ENCODE measurements at places on chromosomes 2 and 18. TPM values are rescaled to one million over a fixed set of nuclear protein-coding genes. Genes with fewer than 3 reads are reported as not detected.

DNA sequence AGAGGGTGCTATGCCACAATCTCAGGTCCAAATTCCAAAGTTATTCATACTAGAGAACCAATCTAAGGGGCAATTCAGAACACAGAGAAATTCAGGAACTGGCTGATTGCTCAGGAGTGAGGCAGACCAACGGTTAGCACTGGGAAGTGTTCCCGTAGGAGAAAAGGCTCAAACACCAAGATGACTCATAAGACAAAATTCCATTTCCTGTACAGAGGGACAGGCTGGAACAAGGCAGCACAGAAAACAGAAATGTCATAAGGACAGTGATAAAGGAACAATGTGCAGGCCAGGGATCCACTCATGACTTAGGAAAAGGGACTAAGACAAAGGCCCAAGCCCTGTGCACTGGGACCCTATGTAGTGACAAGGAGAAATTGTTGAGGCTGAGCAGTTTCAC, 54.2 kb downstream of the PDE1A start:
- peak; percentile 84 for DNase-seq

GRCh38 chr2:199739413-199740110, 111.4 kb downstream of the FTCDNL1 start:
- DNase-seq: peak; percentile 74

- DNase-seq: no peak
These were observed 1.1 kb downstream of the IL1F10 start for GRCh38 chr2:113068706-113069485.

DNA sequence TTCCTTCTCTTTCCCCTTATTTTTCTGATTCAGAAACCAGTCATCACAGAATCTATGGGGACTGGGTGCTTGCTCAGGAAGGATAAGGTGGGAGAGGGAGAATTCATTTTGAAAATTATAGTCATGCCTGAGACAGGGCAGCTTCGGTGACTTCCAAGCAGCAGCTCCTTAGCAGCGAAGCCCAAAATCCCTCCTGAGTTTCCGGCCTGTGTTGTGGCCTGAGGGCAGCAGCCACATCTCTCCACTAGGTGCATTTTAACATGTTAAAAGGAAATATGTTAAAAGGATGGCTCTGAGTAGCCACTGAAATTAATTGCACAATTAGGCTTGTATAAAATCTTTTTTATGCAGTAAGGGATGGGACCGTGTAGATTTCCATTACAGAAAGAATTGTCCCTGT, 207.0 kb upstream of the RAB12 start:
- no peak for DNase-seq

- no peak for DNase-seq
These were observed 1134.9 kb upstream of the FAM98A start for GRCh38 chr2:34734042-34734441.

- peak; percentile 10 for DNase-seq
These were observed 106.4 kb upstream of the CCDC85A start for GRCh38 chr2:56077359-56077915.

DNA sequence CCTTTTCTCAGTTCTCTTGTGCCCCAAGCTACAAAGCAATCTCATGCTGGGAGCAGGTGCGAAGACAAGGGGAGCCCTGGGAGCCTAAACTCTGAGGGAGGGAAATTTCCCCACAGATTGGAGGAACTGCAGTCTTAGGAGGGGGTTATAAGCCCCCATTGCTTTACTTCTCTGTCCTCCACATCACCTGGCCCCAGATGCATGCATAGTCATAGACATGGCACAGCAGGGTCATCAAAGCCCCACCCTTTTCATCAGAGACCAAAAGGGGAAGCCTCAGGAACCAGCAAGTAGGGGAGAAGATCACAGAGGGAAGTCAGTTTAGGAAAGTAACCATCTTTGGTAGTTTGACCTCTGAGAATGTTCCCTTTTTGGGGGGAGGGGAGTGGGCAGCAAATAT, 33.7 kb downstream of the LANCL1 start:
- no peak for DNase-seq

Gene ATAD2B
- 9.0 TPM for total RNA-seq

Gene TPRKB
- 16.5 TPM for total RNA-seq
